ENCODE measurements at places on chromosomes 16 and 17.

GRCh38 chr16:19555938-19556771 is 652 bp downstream of the VPS35L start:
- DNase-seq = peak; percentile 69

- no peak for DNase-seq
These were observed 159.5 kb downstream of the SHISA9 start for GRCh38 chr16:13060932-13061331.

DNA sequence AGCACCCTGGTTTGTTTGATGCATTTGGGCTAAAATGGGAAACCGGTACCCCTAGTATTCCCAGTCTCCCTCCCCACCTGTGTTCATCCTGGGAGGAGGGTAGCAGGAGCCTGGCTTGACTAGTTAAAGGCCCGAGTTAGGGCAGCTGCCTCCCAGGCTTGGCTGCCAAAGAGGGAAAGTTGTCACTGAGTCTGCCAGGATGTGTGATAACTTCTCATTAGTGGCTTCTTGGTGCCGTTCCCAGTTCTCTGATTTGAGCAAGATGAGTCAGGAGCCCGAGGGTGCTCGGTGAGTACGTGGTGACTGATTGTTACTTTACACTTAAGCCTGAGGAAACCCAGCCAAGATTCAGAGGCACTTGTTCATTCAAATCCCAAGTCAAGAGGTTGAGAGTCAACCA is 2.5 kb downstream of the KRT32 start:
- no peak for DNase-seq

DNA sequence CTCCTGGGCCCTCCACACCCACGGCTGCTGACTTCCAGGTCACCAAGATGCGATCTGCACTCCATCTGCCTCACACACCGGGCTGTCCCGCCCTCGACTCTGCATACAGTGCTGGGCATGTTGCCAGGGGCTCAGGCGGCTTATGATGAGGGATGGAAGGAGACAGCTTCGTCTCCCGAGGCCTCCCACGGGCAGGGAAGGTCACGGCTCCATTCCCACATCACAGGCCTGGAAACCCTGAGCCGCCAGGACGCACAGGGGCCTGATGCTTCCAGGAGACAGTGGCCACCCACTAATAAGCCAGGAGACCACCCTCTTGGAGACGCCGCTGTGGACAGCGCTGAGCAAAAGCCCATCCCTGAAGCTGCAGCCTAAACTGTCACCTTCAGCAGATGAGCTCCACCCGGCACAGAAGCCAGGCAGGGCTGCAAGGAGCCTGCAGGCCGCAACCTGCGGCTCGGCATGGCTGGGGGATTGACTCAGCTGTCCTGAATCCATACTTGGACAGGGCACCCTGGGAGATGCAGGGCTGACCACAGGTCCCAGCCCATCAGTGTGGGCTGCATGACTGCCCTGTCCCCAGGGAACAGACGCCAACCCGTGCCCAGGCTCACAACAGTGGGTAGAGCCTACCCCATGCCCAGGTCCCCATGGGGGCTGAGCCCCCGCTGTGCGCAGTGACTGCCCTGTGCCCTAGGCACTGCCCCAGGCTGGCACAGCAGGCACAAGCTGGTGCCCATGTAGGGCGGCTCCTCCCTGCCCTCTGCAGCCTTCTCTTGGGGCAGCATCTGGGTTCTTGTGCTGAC is 34.4 kb downstream of the SLC7A5 start:
- DNase-seq = no peak

- DNase-seq = no peak
These were observed 698 bp downstream of the PSME3 start for GRCh38 chr17:42833767-42834422.

- no peak for DNase-seq
These were observed 25.3 kb upstream of the BRD7 start for GRCh38 chr16:50393858-50394802.

DNA sequence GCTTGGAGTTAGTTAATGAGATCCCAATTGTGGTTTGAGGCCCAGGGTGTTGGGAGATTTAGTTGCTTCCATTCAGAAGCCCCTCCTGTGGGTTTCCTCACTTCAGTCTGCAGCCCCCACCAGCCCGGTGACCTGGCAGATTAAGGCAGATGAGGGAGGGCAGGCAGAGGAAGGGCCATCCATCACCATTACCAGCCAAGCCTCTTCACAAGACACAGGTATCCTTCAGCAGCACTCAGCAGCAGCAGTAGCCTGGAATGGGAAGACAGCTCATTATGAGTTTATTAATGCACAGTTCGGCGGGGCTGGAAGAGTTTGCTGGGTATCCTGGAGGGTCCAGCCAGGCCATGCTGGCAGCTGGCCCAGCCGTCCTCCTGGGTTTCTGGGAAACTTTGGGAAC is 90.0 kb upstream of the GPRC5B start:
- no peak for DNase-seq

- DNase-seq = no peak
These were observed 5.4 kb upstream of the TBX21 start for GRCh38 chr17:47727704-47728036.

GRCh38 chr17:42675965-42676423 is 800 bp downstream of the PLEKHH3 start:
- DNase-seq = no peak

- no peak for DNase-seq
These were observed 52.5 kb downstream of the NFAT5 start for GRCh38 chr16:69618307-69618706.

DNA sequence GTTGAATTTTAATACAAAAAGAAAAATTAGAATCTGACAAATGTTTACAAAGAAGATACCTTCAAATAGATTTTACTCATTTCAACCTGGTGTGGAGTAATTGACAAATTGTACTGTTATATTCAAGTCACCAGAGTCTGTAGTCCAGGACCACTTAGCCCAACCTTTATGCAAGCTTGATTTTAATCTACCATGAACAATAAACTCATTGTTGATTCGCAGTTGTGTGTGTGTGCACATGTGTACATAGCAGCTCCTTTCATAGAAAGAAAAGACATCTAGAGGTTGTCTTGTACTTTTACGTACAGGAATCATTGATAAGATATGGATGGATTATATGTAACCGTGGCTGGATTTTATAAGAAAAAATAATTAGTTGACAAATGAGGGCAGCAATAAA is 20.7 kb upstream of the LRRC37A start:
- no peak for DNase-seq

- DNase-seq = no peak
These were observed 16.1 kb downstream of the SPNS2 start for GRCh38 chr17:4514779-4515178.

- no peak for DNase-seq
These were observed 49.1 kb downstream of the KATNIP start for GRCh38 chr16:27598931-27599565.

GRCh38 chr17:29205047-29205446 is 24.8 kb upstream of the MYO18A start:
- no peak for DNase-seq

DNA sequence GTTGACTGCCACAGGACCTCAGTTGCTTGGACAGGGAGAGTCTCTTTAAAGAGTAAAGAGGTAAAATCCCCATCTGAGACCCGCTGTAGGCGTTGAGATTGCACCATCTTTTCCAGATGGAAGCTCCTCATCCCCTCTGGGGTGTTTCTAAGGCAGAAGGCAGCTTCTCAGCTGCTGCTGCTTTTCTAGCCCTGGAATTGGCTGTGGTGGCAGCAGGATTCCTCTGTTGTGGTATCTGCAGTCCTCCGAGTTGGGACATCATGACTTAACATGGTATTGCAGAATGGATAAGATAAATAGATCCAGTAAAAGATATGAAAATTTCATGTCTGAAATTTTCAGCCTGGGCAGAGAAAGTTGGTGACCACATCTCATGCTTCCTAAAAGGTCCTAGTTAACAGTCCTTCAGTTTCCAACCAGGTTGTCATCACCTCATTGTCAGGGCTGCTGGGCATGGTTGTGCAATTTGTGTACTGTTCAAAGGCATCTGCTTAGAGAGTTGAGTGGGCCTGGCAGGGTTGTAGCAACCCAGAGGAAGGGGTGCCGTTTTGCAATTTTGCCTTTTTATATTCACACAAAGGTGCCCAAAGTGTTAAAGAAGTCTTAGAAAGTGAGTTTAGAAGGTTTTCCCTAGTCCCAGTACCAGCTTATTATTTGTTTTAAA is 150.4 kb downstream of the SPECC1 start:
- DNase-seq = no peak

- DNase-seq = no peak
These were observed 47.7 kb upstream of the LCMT1 start for GRCh38 chr16:25063865-25064264.

DNA sequence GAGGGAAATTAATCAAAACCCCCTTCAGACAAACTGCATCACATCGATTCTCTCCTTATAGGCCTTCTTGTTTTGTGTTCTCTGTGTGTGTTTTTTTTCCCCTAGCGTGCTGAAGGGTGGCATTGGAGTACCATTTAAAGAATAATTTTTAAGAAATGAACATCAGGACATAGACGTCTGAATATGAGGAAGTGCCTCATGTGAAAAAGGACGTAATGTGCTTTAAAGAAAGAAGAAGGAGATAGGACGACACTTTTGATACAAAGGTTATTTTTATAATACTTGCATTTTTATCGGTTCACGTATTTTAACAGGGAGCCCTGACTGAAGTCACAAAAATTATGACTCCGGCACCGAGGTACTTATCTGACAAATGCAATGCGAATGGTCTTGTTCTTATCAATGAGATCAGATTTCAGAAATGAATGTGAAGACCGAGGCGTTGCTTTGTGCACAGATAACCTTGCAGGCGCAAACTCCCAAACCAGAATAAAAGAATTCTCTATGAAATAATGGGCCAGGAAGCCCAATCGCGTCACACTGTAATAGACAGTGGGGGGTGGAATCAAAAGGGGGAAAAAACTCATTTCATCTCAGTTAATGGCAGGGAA is 606.3 kb downstream of the MAF start:
- peak; percentile 13 for DNase-seq

- no peak for DNase-seq
These were observed 25.9 kb upstream of the EFCAB13 start for GRCh38 chr17:47297661-47298400.

All from activated CD4-positive, alpha-beta T cell treated with anti-CD3 and anti-CD28 coated beads, Interleukin-2, amount 50 U/mL, for 16 hours (primary cell).